ENCODE measurements at places on chromosomes 3 and 15.

DNA sequence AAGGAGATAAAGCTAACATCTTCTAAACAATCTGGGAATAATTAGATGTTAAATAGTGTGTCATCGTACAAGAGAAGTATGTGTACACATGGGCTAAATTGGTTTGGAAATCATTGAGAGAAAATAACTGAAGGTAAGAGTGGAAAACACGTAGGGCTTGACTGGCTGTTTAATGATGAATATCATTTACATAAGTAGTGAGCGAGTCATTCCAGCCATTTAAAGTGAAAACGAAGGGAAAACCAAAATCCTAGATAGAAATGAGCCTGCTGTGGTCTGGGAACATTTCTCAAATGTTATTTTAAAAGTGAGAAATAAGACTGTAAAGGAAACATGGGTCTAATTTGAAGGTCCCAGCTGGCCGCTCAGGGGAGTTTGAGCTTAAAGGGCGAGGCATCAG lies 41.9 kb upstream of the KCNMB2 start:
- no peak for DNase-seq

DNA sequence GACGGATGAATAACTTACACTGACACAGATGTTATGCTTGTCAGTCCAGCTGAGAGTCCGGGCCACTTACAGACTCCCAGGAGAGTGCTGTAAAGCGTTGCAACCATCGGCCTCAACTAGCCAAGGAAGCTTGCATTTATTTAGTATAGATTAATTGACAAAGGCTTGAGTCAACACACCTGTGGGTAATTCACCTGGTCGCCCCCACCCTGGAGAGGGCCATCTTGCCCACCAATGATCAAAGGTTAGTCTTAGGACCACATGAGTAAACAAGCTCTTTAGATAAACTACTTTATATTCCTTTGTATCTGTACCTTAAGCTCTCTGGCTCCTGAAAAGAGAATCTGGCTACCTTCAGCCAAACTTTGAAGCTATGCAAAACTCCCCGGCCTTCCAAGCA lies 51.0 kb downstream of the PAK2 start:
- no peak for DNase-seq

DNA sequence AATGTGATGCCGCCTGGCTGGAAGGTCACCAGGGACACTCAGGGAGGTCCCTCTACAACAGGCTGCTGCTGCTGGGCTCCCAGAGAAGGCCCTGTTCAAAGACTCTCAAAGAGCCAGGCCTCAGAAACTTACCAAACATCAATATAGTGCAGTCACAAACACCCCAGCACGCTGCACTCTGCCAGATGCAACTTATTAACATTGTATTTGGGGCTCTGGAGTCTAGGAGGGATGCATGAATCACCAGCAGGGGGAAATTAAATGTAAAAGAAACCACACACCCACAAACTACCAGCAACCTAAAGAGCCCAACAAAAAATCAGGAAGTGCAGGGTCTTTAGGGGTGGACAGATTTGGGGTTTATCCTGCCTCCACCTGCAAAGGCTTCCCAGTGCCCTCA lies 74.6 kb upstream of the SPATA12 start:
- no peak for DNase-seq

- DNase-seq = no peak
These were observed 236.8 kb upstream of the TBC1D5 start for GRCh38 chr3:17979252-17979651.

DNA sequence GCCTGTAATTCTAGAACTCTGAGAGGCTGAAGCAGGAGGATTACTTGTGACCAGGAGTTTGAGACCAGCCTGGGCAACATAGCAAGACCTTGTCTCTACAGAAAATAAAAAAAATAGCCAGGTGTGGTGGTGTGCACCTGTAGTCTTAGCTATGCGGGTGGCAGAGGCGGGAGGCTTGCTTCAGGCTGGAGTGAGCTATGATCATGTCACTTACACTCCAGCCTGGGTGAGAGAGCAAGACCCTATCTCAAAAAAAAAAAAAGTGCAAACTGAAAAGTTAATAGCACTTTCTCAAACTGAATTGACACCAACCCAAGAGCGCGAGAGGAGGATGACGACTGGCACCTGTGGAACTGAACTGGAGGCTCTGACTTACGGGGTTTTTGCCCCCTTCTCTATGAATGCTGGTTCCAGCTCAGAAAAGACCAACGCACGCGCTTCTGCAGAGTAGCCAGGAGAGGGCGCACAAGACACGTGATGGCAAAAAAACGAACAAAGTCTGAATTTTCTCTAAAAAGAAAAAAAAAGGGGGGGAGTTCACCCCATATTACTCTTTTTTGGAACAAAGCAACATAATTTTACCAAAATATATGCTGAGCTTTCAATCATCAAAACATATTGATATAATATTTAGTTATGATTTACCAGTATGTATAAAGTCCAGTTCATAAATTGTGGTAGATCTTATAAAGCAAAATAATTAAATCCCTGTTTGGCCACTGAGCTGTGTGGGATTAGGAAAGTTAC lies 23.7 kb downstream of the CFAP92 start:
- DNase-seq = peak; percentile 13

GRCh38 chr3:46537779-46538178 lies 28.3 kb downstream of the LRRC2 start:
- no peak for DNase-seq

DNA sequence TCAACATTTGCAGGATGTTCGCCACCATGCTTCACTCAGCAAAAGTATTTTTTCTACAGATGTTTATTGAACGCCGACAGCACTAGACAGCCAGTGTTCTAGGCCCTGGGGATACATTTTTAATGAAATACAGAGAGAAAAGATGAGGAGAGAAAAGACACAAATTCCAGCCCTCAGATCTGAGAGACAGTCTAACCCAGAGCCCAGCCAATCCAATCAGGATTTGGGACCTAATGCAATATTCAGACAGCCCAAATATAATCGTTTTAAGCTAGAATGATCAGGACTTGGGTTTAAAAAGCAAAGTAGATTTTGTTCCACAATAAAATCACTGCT lies 174.8 kb downstream of the SLCO3A1 start:
- DNase-seq = no peak

- DNase-seq = no peak
These were observed 6.9 kb upstream of the PPP1R2 start for GRCh38 chr3:195549931-195550519.

- no peak for DNase-seq
These were observed 121.2 kb downstream of the MECOM start for GRCh38 chr3:169542331-169542751.

- DNase-seq = no peak
These were observed 12.3 kb upstream of the SLC30A4 start for GRCh38 chr15:45534821-45535220.

- no peak for DNase-seq
These were observed 52.4 kb upstream of the NR2E3 start for GRCh38 chr15:71757741-71758530.

- no peak for DNase-seq
These were observed 153.5 kb upstream of the COL8A1 start for GRCh38 chr3:99484871-99485270.

DNA sequence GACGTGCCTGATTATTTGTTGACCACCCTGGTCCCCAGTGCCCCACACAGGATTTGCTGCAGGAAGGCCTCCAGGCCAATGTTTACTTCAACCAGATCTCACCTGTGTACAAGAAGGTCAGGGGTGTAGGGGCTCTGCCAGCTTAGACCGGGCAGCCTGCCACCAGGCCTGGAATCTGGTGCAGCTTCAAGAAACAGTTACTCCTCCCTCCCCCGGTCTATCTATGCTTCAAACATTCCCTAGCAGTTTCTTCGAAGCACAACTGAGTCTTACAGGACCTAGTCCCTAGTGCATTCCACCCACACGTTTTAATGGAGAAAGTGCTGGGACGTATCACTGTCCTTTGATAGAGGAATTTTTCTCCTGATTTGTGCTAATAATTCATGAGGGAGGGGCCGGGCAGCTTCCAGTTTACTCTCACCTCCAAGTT lies 8.0 kb downstream of the SH3BP5 start:
- DNase-seq = no peak

- DNase-seq = no peak
These were observed 236.4 kb downstream of the KLF13 start for GRCh38 chr15:31563001-31563400.

GRCh38 chr15:63198371-63199250 lies 9.2 kb downstream of the RAB8B start:
- peak; percentile 50 for DNase-seq

DNA sequence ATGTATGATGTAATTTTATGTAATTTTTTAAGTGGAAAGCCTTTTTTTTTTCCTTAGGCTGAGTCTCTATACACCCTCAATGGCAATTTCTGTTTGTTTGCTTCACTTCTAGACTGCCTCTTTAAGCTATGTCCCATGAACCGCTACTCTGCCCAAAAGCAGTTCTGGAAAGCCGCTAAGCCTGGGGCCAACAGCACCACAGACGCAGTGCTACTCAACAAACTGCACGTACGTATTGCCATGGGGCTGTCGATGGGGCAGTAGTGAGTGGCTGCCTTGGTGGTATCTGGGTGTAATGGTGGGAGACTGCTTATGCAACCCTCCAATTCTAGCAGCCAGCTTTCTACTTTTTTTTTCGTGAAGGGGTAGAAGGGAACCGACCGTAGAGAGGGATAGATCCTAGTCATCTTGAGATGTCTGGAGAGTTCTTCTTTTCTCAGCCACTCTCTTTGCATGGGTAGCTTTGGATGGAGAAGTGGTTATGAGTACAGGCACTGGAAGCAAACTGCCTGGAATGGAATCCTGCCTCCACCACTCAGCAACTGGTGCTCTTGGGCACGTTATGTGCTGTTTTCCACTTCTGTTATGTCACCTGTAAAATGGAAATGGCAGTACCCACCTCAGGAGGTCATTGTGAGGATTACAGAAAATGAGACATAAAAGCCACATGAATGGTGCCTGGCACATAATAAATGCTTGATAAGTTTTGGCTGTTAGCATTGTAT lies 134.7 kb downstream of the ITPR1 start:
- DNase-seq = no peak

DNA sequence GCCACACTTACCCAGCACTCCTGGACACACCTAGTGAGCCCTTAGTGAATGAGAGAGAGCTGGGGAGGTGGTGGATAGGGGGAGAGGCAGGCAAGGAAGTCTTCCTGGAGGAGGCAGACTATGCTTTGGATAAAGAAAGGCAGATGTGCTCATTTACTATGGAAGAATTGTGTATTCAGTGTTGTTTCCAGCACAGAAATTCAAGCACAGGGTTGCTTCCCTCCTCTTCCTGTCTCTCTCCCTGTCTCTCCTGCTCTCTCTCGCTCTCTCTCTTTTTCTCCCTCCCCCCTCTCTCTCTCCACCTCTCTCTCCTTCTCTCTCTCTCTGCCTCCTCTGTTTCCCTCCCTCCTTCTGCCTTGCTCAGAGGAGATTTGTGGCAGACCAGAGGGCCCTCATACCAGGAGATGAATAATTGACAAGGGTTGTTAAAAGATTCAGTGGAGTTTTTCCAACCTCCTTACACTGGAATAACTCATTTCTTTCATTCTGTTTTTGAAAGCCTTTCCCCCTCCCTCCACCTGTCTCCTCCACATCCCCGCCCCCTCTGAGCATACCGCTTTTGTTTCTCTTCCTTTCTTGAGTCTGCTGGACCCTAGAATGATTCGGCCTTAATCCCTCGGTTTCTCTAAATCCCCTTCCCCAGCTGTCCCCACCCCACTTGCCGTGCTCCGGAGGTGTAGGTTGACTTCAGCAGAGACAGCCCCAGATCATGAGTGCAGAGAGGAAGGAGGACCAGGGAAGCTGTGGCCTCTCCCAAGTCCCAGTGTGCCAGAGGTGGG lies 65.6 kb downstream of the CCDC33 start:
- no peak for DNase-seq

GRCh38 chr15:30001602-30002001 lies 81.2 kb upstream of the GOLGA8J start:
- no peak for DNase-seq

DNA sequence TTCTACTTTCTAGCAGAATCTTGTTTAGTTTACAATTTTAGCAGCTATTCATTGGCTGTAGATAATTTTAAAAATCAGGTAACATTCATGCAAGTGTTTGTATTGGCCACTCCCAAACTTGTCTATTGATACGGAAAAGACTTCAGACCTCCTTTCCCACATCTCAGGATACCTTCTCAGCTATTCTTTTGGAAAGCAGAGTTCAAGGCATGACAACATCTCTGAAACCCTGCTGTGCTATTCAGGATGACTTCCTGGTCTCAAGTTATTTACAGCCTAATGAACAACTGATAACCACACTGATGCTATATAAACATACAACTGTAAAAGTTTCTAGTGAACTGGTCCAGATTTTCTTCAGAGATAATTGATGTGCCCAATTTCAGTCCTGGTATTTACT lies 55.8 kb downstream of the DZIP3 start:
- no peak for DNase-seq

DNA sequence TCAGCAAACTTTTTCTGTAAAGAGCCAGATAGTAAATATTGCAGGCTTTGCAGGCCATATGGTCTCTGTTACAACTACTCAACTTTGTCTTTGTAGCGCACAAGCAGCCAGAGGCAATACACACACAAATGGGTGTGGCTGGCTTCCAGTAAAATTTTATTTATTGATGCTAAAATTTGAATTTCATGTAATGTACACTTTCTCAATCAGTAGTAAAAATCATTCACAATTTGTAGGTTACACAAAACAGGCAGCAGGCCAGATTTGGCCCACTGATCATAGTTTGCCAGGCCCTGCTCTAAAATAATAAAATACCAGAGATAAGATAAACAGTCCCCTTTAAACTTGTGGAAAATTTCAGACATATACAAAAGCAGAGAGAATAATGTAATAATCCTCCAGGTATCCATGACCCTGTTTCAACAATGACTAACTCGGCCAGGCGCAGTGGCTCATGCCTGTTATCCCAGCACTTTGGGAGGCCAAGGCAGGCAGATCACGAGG lies 330.3 kb downstream of the SHQ1 start:
- DNase-seq = no peak

- no peak for DNase-seq
These were observed 293.8 kb upstream of the WNT5A start for GRCh38 chr3:55780913-55781312.

- no peak for DNase-seq
These were observed 51.1 kb downstream of the MEF2A start for GRCh38 chr15:99616773-99617342.

GRCh38 chr15:101369676-101370075 lies 74.6 kb upstream of the SNRPA1 start:
- no peak for DNase-seq

GRCh38 chr3:27079427-27080257 lies 289.5 kb downstream of the NEK10 start:
- DNase-seq = no peak

DNA sequence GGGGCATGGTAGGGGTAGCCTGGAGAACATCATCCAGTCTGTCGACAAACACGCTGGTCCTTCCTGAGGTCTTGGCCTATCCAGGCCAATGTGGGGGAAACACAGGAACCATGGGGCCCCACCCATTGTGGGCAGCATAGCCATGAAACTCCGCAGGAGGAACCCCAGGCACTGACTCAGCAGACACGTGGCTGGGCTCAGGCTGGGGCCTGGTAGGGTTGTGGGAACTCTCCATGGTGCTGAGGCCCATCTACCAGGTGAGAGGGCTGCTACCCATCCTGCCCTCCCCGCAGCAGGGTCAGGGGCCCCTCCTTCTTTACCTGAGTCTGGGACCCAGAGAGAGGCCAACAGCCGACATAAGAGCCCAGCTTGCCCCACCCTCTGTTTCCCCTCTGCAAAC lies 22.6 kb upstream of the CACNA2D2 start:
- DNase-seq = no peak
